Motor neuron (in vitro differentiated cells): ENCODE measurements at places on chromosomes 6 and 20.

- no peak for ATAC-seq
Observed at GRCh38 chr6:168054765-168055560, 24.0 kb downstream of the FRMD1 start.

- peak; percentile 41 for ATAC-seq
Observed at GRCh38 chr6:160464744-160465143, 116.6 kb downstream of the SLC22A3 start.

DNA sequence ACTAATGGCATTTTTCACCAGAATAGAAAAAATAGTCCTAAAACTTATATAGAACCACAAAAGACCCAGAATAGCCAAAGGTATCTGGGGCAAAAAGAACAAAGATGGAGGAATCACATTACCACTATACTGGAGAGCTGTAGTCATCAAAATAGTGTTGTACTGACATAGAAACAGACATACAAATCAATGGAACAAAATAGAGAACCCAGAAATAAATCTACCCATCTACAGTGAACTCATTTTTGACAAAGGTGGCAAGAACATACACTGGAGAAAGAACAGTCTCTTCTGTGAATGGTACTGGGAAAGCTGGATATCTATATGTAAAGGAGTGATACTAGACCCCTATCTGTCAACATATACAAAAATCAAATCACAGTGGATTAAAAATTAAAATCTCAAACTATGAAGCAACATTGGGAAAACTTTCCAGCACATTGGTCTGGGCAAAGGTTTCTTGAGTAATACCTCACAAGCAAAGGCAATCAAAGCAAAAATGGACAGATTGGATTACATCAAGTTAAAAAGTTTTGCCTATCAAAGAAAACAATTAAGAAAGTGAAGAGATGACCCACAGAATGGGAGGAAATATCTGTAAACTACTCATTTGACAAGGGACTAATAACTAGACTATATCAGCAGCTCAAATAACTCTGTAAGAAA, 120.5 kb downstream of the MEI4 start:
- no peak for ATAC-seq

- ATAC-seq, result no peak
Observed at GRCh38 chr6:166286839-166287271, 21.3 kb downstream of the PRR18 start.

DNA sequence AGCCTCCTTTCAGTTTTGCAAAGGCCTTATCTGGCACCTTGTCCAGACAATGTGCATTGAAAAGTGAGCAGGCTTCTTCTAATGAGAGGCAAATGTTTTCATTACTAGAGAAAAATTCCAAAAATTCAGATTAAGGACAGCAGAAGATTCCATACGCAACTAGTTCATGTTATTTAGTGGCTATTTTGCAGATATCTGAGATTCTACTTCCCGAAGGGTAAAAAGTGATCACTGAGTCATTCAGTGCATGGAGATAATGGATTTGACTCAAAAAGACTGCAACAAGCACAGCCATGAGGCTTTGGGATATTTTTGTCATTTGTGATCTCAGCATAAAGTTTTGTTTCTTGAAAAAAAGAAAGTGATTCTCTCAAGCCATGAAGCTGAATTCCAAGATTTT, 29.9 kb downstream of the METTL24 start:
- ATAC-seq, result no peak

GRCh38 chr20:63005862-63006539, 763 bp downstream of the BHLHE23 start:
- ATAC-seq, result peak; percentile 1

- no peak for ATAC-seq
Observed at GRCh38 chr6:127496471-127496870, 22.7 kb downstream of the MTCL3 start.

GRCh38 chr20:2382833-2383232, 2.1 kb downstream of the TGM6 start:
- peak; percentile 17 for ATAC-seq

DNA sequence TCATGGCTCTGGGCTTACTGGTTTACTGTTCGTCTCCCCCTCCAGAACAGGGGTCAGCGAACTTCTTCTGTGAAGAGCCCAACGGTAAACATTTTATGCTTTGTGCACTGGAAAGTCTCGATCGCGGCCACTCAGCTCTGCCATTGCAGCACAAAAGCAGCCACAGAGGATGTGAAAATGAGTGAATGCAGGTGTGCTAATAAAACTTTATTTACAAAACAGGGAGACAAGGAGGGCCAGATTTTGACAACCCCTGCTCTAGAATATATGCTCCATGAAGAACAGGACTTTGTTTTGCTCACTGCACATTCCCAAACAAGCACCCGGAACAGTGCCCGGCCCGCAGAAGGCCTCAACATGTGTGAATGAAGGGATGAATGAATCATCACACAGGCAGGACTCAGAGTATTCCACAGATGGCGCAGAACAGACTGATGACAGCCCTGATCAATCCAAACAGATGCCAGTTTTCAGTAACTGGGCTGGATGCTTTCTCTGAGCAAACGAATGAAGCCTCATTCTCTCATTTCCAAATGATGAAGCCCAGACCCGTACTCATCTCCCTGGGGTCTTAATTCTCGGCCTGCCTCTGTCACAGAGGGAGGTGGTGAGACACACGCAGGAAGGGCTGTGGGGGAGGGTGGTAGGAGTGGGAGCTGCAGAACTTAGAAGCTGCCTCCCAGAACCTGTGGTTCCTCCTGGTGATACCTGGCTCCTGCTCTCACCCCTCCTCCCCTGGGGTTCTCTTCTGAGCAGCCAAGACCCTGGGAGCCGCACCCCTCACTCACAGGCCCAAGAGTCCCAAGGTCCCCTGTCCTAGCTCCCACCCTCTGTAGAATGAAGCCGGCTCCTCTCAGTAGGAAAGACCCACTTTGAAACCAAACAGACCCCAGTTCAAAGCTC, 196.4 kb downstream of the PREX1 start:
- no peak for ATAC-seq

DNA sequence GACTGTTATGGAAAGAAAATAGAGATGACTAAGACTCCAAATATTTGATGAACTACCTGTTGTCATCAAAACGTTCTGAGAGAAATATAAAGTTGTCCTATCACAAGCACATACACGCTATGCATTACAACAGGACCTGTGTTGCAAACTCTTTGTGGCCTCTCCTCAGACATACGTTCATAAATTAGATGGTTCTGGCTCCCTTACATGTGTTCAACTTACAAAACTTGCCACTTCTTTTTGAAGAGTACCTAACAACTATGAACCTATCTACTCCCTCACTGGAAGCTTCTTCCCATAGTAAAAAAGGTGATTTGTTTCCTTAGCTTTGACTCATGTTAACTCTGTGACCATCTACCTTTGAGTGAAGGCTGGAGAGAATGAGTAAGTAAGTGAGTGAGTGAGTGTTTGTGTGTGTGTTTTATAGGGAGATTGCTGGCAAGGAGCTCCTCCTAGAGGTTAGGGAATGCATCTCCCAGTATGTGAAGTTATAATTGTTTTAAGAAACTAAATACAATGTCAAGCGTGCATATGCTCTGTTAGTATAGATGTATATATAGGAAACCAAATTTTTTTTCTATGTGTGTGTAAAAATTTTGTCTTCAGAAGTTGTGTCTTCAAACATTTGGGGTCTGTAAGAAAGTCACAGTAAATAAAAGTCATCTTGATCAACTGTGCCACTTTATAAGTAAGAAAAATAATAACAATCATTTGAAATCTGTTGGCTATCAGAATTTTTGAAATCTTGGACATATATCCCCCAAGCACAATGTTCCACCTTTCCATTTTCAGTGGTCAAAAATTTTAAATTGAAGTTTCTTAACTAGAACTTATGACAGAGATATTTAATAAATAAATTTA, 1211.1 kb upstream of the GJE1 start:
- peak; percentile 77 for ATAC-seq

GRCh38 chr6:41636833-41637193, 1.5 kb upstream of the MDFI start:
- peak; percentile 9 for ATAC-seq

DNA sequence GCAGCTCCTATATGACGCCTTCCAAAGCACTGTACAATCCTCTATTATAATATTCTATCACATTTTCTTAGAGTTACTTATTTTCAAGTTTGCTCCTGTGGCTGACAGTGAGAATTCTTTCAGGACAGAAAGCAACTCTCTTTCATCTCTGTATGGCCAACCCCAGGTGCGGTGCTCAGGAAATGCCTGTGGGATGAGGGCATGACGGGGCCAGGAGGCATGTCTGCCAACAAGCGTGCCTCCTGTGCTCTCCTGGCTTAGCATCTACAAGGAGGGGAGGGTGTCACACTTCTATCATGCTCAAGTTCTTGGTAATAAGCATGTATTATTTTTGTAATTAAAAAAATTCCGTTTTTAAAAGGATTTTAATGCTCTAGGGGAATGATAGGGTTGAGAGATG, 11.4 kb downstream of the MRPL14 start:
- ATAC-seq, result no peak

GRCh38 chr6:100376103-100376502, 88.6 kb downstream of the SIM1 start:
- no peak for ATAC-seq

- ATAC-seq, result peak; percentile 30
Observed at GRCh38 chr6:30075094-30075789, at the start of gene RNF39. Gene RNF39, minus strand, starts transcription at chr6:30075769. Its CDS starts 184 bp downstream, at chr6:30075585.

GRCh38 chr6:156269751-156270369, 507.3 kb upstream of the ARID1B start:
- ATAC-seq, result no peak

DNA sequence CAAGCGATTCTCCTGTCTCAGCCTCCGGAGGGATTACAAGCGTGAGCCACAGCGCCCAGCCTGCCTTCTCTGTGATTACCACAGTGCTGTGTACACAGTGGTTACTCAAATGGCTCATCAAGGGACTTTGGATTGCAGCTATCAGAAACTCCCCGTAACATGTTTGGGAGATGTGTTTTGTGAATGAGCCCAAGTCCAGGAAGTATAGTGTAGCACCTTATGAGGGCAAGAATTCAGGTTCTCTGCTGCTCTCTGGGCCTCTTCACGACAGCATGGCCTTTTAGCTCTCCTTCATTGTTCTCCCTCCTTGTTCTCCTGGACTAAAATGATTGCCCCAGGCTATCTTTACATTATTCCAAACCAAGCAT, 34.1 kb upstream of the RPL7L1 start:
- ATAC-seq, result no peak

DNA sequence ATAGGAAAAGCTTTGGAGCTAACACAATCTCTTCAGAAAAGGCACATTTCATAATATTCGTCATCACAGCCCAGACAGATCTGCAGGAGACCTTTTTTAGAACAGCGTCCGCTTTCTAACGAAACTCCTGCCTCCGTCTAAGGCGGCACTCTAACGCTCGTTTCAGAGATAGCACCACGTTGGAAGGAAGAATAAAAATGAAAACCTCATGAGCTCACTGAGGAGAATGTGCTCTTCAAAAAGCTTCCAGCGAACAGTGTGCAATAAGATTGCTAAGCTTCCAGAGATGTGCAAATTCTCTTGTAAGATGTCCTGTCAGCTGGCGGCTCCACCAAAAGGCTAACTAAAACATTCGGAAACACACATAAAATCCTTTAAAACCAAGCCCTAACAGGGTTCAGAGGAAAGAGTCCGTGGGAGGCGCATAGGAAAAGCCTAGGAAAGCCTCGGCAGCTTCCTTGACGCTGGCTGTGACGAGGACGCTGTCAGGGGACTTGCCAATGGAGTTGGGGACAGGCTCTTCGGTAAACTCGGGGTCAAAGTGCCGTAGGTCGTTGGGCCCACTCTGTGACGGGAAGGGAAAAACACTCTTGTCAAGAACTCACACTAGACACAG, 117.6 kb upstream of the SLC2A12 start:
- ATAC-seq, result no peak

GRCh38 chr6:157182503-157183264, 140.6 kb downstream of the TMEM242 start:
- no peak for ATAC-seq

GRCh38 chr6:118786596-118787453, 107.1 kb upstream of the ASF1A start:
- no peak for ATAC-seq

- ATAC-seq, result no peak
Observed at GRCh38 chr6:13139119-13139518, 189.2 kb downstream of the TBC1D7 start.

DNA sequence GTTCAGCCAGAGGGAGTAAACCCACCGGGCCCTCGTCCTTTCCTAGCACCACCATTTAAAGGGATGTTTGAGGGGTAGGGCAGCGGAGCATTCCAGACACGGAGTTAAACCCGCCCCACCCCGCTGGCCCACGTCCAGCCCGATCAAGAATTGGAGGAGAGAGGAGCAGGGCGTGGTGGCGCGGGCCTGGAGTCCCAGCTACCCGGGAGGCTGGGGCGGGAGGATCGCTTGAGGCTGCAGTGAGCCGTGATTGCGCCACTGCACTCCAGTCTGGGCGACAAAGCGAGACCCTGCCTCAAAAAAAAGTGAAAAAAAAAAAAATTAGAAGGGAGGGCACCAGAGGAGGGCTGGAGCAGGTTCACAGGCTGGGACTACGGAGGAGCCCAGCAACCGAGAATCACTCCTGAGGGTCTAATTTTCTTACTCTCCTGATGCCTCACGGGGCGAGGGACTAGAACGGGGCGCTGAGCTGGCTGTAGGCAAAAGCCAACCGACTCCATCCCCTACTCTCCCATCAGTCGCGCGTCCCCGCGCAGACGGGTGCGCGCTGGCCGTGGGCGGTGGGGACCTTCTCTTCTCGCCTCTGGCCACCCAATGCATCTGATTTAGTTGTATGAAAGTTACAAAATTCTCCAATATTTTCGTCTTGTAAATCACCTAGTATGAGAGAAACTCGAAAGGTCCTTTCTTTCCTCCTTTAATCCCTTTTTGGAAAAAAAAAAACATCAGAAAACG, 6.1 kb upstream of the HSPA1B start:
- ATAC-seq, result peak; percentile 33

- ATAC-seq, result no peak
Observed at GRCh38 chr6:166619912-166620311, 7.1 kb downstream of the RPS6KA2 start.

DNA sequence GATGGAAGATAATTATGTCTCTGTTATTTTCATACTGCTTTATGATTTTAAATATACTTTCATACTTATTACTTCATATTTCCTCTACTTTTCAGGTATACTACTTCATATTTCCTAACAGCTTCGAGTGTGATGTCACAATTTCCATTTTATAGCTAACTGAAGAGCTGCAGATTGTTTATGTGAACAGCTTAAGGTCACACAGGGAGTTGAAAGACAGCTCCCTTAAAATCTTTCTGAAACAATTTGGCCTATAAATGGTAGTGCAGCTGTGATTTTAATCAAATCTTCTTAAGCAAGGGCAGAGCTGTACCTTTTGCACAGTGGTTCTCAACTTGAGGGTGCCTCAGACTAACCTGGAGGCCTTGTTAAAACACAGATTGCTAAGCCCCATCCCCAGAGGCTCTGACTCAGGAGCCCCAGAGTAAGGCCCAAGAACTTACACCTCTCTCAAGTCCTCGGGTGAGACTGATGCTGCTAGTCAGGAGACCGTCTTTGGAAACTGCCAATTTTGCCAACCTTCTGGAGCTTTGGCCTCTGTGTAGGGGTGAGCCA, 347.0 kb upstream of the HSF2 start:
- no peak for ATAC-seq
